ENCODE measurements at places on chromosomes 16 and 17.

- DNase-seq = no peak
Observed at GRCh38 chr17:19663097-19663496, 14.5 kb downstream of the ALDH3A2 start.

DNA sequence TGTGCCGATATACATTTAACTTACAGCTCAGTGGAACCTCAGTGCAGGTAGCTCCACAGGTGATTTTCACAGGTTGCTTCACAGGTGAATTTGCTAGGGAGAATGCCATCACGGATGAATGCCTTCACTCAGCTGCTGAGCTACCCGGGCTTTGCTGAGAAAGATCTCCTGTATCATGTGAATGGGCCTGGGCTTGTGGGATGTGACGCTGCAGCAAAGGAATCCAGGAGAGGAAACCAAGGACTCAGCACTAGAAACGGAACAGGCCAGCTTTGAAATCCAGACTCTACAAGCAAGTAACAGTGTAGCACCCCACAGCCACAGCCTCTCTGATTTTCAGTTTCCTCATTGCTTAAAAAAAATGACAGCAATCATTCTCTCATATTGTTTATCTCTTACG lies 271.4 kb upstream of the MAF start:
- DNase-seq = no peak

DNA sequence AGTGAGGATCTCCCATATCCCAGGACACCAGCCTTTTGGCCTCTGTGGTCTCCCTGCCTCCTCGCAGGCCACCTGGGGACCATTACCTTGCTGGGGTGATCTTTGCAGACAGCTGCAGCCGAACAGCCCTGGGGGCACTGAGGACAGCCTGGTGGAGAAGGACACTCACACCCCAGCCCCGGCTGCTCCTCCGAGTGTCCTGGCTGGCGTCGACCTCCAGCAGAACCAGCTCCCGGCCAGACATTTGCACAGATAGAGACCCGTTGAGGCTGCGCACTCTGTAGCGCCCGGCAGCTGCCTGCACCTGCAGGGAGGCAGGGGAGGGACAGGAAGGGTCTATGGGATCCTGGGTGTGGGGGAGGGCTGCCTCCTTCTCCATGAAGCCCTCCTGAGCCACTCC lies 90.3 kb downstream of the RMI2 start:
- no peak for DNase-seq

GRCh38 chr16:86157616-86158247 lies 258.8 kb downstream of the IRF8 start:
- DNase-seq = no peak

GRCh38 chr17:57270801-57271245 lies 14.5 kb downstream of the MSI2 start:
- DNase-seq = no peak

DNA sequence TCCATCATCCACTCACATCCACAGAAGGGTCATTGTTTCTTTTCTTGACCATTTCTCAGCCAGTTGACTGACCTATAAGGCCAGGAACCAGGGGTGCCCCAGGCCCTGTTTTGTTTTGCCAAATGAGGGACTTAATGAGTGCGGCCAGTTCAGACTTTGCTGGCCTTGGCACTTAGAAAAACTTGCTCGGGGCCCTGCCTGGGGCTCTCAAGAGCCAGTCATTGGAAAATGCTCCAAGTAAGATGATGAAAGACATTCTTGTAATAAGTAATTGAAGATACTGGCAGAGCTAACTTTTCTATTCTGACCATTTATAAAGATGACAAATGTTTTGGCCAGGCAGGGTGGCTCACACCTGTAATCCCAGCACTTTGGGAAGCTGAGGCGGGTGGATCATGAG lies 29.0 kb upstream of the CLEC18B start:
- no peak for DNase-seq

DNA sequence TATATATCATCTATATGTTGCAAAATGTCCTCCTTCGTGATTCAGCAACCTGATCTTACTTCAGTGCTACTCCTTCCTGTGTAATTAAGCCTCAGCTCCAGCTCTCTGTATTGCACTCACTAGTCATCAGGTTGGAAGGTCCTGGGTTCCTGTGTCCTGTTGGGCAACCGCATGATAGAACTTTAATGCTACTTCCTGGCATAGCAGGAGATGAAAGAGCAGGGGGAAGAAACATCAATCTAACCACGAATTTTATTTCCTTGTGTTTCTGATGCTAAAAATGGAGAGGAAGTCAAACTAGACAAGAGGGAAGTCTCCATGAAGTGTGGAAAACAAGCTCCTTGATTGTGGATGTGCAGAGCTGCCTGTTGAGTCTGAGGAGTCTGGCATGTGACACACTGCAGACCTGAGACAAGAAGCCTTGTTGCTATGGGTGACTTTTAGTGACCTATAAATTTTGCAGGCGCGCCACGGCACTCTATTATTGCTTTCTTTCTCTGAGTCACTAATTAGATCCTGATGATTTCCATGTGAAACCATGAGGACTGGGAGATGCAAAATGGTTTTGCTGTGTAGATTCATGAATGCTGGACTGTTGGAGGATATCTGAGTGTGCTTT lies 25.6 kb downstream of the IGSF6 start:
- peak; percentile 83 for DNase-seq

Measured in Caki2 (cell line).